ENCODE measurements at places on chromosomes 1 and 21.

DNA sequence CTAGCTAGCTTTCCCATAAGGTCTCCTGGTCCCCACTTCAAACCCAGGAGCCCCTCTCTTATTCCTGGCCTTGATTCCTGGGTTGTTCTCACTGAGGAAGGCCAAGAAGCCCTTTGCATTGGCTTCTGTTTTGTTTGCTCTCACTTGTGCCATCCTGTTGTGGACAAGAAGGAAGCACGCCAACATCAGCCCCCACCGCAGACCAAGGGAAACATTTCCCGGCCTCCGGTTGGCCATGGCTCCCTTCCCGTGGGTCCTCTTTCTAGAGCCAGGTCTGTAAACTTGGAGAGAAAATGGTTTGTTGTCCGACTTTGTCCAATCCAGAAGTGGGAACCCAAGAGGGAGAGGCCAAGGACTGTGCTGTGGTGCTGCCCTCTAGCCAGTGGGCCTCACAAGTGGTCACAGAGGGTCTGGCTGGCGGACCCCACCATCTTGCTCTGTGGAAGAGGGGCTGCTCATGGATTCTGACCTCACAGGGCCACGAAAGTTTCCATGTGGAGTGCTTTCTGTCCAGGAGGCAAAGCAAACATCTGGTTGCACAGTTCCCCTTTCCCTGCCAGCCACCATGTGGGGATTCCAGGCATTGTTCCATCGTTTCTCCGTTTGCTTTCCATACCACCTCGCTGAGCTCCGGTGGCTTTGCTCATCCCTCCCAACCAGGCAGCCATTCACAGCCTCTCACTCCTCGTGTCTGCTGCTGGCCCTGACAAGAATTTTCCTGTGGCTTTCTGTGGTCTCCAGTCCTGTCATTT, 18.9 kb upstream of the TENT5C start:
- DNase-seq = no peak

GRCh38 chr1:244344001-244344400, 107.7 kb downstream of the ADSS2 start:
- DNase-seq = no peak

- peak; percentile 39 for DNase-seq
Measured at GRCh38 chr21:32770871-32771523, 558 bp downstream of the PAXBP1 start.

GRCh38 chr1:21397813-21398188, 42.1 kb upstream of the NBPF3 start:
- peak; percentile 8 for DNase-seq

DNA sequence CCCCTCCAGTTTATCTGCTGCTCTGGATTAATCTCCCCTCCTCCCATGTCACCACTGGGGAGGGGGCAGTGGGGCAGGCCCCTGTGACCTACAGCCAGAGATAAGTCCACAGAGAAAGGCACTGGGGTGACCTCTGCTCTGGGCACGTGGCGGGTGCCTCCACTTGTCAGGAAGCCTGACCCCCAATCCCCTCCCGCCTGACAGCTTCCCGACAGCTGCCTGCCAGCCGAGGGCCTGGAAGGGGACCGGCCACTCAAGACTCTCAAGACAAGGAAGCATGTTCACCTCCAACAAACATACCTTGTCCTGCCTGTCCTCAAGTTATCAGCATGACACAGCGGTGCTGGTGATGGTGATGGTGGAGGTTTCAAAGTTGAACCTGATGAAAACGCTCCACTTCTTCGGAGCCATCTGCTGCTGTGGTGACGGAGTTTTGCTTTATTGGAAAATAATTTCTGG, 3.2 kb upstream of the FAAP20 start:
- DNase-seq = no peak

DNA sequence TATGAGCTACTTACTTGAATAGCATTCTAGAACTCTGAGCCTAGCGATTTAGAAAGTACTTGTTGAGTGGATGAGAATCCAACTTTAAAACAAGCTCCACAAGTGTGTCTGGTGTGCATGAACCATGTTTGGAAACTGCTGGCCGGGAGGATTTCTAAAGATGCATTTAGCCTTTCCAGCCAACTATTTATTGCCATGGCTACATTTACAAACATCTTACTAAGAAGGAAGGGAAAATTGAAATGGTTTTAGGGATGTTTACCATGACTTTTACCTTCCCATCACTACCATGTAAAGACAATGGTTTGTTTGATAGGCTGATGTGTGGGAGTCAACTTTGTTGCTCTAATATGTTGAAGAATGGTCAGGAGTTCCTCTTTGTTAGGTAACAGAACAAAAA, 37.7 kb upstream of the ARHGAP29 start:
- DNase-seq = no peak

- peak; percentile 87 for DNase-seq
Measured at GRCh38 chr1:59013276-59013927, 229.6 kb upstream of the JUN start.

GRCh38 chr1:112956544-112957132, 642 bp upstream of the SLC16A1 start:
- DNase-seq = no peak

- DNase-seq = no peak
Measured at GRCh38 chr1:226635456-226635941, 86.9 kb downstream of the STUM start.

DNA sequence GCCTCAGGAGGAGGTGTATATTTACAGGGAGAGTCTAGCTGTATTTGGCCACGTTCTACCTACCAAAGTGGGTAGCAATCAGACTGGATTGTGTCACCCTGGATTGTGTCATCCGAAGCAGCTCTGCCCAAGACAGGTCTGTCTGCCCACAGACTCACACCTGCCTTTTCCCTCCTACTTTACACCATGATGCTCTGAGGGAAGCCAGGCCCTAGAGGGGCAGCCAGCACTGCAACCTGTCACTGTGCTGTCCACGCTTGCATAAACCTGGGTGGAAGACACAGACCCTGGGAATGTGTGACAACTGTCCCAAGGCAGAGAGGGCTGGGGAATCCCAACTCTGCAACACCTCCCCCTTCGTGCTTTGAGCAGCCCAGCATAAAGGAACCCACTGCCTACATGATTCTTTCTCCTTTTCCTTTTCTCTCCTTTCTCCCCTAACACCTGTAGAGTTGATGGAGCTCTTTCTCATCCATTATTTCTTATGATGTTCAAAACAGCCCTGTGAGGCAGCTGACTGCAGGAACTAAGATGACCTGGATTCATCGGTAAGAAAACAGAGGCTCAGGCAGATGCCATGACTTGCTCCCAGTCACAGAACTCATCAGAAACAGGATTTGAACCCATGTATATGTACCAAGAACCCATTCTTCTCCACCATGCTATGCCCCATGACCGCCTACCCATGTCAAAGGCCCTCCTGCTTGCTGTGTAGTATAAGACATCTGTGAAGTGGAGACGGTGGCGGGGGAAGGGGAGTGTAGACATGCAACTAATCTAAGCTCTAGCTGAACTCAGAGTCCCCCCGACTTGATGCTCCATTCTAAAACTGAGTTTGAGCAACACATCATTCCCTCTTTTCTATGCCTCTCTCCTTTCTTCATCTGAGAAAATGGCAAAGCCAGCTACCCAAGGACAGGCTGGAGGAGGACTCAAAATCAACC, 55.9 kb downstream of the ITPKB start:
- DNase-seq = no peak

DNA sequence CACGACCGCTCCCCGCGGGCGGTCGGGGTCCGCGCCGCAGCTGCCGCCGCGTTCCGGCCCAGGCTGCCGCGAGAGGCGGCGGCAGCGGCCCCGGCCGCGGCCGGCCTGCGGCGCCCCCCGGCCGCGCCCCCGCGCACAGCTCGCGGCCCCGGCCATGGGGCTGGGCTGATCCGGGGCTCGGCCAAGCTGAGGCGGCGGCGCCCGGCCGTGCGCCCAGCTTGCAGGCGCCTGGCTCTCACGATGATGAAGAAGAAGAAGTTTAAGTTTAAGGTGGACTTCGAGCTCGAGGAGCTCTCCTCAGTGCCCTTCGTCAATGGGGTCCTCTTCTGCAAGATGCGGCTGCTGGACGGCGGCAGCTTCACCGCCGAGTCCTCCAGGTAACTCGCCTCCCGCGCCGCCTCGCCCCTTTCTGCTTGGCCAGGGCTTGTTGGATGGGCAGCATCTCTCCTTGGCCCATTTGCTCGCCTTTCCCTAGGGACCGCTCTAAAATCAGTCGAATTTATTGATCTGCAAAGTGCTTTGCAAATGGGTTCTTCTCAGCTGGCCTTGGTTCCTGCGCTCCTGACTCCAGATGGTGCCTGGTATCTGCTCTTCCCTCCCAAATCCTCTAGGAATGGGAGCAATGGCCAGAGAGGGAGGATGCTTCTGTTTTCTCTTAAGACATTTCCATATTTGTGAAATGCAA, 431 bp downstream of the EEIG2 start:
- peak; percentile 11 for DNase-seq

- no peak for DNase-seq
Measured at GRCh38 chr1:214317734-214318133, 36.8 kb downstream of the SMYD2 start.

DNA sequence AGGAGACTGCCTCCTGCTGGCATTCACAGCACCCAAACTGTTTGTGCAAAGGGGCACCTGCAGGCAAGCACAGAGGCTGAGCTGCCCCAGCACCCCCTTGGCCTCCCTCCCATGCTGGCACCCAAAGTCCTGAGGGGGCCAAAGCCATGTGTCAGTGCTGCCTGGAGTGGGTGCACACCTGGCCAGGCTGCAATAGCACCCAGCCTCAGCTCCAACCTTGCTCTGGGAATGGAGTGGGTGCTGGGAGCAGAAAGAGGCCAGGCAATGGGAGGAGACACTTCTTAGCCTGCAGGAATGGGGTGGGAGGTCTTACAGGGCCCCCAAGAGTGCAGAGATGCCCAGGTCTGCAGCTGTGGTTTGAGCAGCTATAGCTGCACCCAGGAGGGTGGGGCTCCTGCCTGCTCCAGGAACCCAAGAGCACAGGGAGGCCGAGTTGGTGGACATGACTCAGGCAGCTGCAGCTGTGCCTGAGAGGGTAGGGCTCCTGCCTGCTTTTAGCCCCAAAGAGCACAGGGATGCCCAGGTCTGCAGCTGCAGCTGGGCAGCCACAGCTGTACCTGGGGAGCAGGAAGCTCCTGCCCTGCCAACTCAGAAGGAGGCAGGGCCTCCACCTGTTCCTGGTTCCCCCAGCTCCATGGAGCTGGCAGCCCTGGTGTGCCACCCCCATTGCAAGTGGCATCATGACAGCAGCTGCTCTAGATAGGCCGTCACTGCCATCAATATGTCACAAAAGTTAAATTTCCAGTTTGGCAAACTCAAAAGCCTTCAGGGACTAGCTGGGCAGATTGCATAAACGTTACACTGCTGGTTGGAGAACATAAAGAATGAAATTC, 5.3 kb upstream of the CHD1L start:
- no peak for DNase-seq

DNA sequence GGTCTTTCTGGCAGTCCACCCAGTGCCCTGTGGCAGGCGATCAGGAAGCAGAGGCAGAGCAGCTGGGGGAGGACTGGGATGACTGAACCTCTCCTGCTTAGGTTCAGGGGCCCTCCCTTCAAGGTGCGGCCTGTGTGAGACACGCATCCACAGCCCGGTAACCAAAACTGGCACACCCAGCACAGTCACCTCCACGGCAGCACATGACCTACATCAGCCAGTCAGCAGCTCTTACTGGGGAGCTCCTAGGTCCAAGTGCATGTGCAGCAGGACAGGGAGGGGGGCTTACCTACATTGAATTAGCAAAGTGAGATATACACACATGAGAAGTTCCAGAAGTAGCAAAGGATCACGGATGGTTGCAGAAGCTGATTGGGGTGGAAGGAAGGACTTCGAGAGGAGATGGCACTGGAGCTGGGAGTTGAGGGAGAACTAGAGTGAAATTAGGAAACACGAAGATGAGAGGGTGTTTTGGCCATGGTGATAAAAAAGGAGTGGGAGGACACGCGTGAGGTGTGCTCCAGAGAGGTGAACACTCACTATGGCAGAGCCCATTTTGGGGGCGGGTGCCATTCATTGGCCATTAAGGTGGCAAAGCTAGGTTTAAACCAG, 51.4 kb upstream of the IRF2BP2 start:
- DNase-seq = no peak

- peak; percentile 38 for DNase-seq
Measured at GRCh38 chr1:245124644-245125043, 30.1 kb upstream of the KIF26B start.

DNA sequence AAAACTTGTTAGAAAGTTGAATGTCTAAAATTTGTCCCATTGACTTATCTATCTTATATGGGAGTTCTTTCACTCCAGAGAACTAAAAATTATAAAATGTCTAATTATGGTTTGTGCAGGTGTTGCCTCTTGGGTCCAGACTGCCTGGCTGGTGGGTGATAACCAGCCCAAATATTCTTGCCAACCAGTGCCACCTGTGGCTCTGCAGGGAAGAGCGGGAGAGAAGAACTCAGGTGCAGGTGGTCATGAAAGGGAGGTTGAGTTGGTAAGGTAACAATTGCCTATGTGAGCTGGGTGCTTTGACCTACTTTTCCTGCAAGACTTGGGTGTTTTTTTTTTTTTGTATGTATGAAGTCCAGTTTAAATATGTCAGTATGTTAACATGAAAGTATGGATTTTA, 10.2 kb downstream of the RPS6KC1 start:
- DNase-seq = no peak

- no peak for DNase-seq
Measured at GRCh38 chr1:9646037-9646436, 5.5 kb upstream of the PIK3CD start.

DNA sequence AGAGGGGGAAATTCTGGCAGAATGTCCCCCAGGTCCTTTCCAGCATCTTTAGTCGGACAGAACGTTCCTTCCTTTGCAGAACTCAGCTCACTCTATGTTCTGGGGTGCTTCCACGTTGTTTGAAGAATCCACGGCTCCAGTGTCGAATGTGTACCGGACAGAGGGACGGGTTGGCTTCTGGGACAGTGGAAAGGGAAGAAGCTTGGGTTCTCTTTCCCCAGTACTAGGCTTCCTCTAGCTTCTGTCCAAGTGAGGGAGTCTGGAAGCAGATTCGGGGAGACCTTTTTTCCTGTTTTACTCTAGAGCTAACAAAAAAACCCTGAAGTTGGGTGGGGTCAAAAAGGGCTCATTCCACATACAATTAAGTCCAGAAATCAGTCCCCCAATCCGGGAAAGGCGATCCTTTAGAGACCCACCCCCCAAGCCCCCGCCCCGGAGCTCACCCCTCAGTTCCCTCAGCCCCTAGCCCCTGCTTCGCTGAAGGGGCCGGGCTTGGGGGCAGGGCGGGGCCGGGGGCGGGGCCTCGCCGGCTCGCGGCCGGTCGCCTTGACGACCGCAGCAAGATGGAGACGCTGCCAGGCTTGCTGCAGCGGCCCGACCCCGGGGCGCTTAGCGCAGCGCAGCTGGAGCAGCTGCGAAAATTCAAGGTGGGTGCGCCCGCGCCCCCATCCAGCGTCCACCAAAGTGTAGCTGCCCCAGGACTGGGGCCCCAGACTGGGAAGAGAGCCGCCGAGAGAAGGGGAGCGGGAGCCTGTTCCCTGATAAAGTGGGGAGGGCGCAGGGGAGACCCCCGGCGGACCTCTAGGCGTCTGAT, at the start of gene RIIAD1:
RIIAD1 (plus strand) TSS at position 549 of the 814 bp plus-strand sequence; CDS start at position 564, 15 bp downstream.
- DNase-seq = peak; percentile 44

All from NT2/D1 (cell line).